ENCODE measurements at places on chromosomes 1 and 21.

DNA sequence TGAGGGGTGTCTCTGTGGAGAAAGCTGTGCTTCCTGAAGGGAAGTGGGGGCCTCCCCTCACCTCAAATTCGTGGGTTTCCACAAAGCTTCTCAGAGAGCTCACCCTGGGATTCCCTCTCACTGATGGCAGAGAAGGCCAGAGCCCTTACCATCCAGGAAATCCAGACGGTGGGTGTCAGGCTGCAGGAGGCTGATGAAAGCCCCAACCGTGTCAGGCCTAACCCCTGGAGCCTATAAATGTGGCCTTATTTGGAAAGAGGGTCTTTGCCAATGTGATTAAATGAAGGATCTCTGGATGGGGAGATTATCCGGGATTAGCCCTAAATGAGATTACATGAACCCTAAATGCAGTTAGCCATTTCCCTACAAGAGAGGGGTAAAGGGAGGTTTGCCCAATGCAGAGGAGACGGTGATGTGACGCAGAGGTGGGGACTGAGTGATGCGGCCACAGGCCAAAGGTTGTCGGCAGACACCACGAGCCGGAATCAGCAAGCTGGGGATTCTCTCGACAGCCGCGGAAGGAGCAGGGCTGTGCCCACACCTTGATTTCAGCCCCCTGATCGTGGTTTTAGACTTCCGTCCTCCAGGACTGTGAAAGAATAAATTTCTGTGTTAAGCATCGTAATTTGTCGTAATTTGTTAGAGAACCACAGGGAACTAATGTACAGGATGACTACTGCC is 82.6 kb downstream of the TOMM20 start:
- DNase-seq = no peak

DNA sequence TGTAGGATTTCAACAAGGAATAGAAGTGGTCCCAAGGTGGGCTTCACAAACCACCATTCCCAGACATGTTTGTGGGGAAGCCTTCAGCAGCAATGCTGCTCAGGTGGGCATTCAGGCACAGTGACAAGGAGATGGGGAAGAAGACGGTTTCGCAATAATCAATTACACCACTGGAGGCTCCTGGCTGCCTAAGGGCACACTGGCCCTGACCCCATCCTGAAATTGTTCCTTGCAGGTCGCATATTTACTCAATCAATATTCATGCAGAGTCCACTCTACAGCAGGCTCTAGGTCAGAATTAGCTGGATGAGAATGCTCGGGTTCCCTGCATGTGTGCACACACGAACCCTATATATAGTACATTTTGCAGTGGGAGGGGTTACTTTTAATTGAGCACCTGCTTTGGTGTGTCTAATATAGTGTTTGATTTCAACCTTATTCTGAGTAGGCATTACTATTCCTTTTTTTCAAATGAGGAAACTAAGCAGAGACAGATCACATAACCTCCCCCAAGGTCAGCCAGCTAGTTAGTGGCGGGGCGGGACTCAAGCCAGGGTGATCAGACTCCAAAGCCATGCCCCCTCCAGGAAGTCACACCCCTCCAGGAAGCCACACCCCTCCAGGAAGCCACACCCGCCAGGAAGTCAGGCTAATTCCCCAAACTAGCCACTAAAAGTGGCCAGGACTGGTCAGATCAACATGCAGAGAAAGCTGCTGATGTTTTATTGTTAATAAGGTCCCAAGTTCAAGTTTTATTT is 106.5 kb downstream of the HLCS start:
- DNase-seq = peak; percentile 56

DNA sequence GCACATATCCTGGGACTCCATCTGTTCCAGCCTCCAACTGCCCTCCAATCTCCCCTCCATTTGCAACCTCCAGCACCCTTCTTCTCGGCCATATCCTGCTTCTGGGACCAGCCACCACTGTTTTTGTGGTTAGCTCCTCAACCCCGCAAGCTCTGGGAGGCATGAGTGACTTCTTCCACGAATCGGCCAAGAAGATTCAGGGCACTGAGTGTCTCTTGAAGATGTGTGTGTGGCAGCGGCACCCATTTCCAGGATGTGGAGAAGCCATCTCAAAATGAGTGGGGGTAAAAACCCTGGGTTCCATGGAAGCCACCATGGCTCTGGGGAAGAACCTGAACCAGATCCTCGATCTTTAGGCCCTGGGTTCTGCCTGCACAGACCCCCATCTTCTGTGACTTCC is 194.6 kb downstream of the SLC45A1 start:
- peak; percentile 47 for DNase-seq

- DNase-seq = no peak
Measured at GRCh38 chr1:170666541-170667254, 2.8 kb downstream of the PRRX1 start.

DNA sequence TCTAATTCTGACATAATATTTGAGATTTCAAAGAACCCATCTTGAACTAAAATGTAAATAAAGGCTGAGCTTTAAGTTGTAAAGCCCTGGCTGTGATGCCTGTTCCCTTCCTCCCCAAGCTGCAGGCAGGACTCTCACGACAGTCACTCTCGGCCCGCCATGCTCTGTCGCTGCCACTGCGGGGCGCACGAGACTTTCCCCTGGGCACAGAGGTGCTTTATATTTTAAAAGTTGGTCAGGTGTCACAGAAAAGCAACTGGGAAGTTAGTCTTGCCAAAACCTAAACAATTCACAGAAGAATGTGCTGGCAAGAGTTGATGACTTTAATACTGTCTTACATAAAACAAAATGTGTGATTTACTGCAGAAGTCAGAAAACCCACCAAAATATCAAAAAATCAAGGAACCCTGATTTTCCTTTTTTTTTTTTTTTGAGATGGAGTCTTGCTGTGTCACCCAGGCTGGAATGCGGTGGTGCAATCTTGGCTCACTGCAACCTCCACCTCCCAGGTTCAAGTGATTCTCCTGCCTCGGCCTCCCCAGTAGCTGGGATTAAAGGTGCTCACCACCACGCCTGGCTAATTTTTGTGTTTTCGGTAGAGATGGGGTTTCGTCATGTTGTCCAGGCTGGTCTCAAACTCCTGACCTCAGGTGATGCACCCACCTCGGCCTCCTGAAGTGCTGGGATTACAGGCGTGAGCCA is 10.7 kb downstream of the LRRC47 start:
- peak; percentile 33 for DNase-seq

DNA sequence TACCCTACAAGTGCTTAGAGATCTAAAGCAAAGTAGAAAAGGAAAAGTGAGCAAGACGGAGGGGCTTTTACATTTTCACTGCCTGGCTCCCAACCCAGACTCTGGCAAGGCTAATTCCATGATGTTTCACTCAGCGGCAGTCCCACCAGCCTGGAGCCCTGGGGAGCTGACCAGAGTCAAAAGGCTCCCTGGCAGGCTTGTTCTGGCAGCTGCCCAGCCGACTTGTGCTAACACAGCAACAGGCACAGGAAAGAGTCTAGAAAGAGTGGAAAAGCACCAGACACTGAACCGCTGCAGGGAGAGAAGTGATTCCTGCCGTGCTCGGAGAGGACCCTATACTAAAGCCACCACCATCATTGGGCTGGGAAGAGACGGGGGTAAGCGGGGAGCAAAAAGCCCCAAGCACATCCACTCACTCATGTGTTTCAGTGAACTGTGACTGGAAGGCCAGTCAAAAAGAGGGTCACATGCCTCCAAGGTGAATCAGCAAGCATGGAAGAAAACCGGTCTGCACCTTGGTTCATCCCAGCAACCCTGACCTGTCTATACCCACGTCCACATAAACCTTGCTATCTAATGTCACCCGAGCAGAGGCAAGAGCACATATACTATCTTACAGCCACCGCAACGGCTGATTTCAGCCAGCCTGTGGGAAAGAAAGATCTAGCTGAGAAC is 8.0 kb downstream of the SMIM12 start:
- no peak for DNase-seq

GRCh38 chr1:227899141-227899819 is 48.5 kb downstream of the WNT9A start:
- DNase-seq = no peak

GRCh38 chr1:58000116-58000515 is 546.4 kb downstream of the OMA1 start:
- no peak for DNase-seq

DNA sequence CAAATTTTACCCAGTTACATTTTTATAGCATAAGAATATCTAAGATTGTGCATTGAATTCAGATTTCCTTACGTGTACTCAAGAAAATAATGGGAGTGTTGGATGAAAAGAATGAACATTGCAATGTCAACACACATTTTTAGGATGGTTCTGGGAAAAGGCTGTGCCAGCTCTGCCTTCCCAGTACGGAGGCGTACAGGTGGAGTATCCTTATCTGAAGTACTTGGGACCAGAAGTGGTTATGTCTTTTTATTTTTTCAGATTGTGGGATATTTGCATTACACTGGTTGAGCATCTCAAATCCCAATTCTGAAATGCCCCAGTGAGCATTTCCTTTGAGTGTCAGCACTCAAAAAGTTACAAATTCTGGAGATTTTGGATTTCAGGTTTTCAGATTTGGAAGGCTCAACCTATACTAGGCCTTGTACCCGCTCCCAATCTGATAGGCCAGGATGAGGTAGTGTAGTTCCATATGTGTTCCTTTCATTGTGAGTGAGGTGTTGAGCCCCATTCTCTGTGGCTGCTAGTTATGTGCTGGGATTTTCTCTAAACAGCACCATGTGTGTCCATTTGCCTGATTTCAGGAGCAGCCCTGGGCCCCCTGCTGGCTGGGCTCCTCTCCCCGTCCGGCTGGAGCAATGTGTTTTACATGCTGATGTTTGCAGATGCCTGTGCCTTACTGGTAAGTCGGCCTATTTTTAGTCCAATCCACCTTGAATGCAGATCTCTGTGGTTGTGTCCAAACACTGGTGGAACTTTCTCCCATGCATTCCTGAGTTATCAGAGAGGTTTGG is 60.8 kb downstream of the SLC37A1 start:
- DNase-seq = no peak

- no peak for DNase-seq
Measured at GRCh38 chr1:153302308-153302707, 10.4 kb downstream of the PGLYRP3 start.

DNA sequence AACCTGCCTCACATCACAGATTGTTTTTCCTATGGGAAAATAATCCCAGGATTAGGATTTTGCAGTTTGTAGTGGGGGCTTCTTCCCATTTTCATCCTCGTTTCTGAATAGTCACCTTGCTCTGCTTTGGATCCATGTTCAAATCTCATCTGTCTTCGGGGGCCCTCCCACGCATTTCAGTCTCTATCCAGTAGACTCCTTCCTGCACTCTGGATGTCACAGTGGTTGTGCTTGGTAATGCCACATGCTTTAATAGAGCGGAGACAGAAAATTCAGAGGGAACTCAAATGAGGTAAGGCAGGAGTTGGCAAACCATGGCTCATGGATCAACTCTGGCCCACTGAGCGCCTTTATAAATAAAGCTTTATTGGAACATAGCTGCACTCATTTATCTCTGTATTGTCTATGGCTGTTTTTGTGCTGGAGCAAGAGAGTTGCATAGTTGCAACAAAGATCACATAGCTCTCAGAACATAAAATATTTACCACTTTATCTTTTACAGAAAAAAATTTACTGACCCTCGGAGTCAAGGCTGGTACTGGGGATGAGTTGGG is 101.0 kb downstream of the SPATA46 start:
- DNase-seq = no peak

- DNase-seq = no peak
Measured at GRCh38 chr21:37647781-37648180, 268.5 kb downstream of the KCNJ6 start.

GRCh38 chr1:21914450-21914849 is 22.7 kb downstream of the HSPG2 start:
- DNase-seq = no peak

- DNase-seq = no peak
Measured at GRCh38 chr1:240720976-240721375, 109.0 kb upstream of the GREM2 start.

DNA sequence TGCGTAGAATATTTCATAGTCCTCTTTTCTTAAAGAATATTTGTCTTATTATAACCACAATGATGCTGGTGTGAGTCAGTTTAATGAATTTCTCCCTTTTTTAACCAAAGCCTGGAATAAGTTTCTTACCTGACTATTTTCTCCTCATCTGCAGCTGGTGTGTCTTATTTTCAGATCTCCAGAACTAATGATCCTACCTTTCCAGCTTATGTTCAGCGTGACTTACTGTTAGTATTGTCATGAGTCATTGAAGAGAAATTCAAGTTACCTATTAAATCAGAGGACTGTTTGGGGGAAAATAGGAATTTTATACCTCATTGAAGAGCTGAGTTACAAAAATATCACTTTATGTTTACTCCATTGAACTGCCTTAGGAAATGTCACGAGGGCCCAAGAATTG is 482.1 kb downstream of the RWDD3 start:
- DNase-seq = no peak

DNA sequence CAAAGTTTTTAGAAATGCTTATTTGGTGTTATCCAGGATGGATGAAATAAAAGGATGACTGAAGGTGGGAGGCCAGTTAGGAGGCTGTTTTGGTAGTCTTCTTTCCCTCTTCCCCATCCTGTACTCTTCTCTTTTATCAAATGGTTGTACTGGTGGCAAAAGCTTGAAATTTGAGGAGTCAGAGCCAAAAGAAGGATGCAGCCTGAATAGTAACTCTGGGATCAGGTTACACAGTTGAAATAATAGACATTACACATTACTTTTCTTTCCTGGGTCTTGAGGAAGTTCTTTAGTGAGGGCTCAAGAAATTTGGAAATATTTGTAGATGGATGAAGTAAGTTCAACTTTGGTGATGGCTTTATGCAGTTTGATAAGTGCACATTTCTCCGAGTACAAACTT is 108.6 kb downstream of the GPR52 start:
- no peak for DNase-seq

DNA sequence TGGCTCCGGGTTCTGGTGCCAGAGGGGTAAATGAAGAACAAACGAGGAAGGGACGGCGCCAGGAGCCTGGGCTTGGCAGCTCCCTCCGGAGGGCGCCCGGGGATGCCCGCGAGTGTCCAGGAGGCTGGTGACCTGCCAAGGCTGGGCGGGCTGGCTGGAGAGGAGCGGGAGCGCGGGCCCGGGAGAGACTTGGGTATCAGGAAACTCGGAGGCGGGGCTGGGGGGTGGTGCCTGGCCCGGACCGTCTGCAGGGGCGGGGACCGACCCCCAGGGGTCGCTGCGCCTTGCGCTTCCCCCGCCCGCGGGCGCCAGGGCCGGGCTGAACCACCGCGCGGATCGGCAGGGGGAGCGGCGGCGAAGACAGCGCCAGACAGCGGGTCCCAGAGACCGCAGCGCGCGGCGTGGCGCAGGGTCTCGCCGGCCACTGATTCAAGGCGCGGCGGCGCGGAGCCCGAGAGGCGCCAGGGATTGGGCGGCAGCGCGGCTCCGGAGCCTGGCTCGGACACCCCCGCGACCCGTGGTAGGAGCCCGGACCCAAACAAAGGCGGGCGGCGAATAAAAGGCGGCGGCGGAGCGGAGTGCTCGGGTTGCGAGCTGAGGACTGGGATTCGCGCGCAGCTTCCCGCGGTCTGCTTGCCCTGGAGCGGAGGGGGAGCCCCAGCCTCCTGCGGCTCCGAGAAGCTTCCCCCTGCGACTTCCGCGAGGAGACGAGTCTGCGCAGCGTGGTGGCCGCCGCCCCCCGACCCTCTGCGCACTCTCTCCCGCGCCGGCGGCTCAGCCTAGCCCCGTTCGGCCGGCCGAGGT is at the start of gene DISP3:
TSS of gene DISP3 (plus strand) at position 585 of the 804 bp plus-strand sequence. CDS start 21,838 bp downstream, outside the sequence.
- peak; percentile 81 for DNase-seq

GRCh38 chr1:151131701-151132334 is 14.6 kb downstream of the SEMA6C start:
- DNase-seq = no peak
